HTR-8/SVneo (cell line): ENCODE measurements at places on chromosomes 6 and 20.

GRCh38 chr6:90413867-90414266 is 117.2 kb upstream of the BACH2 start:
- DNase-seq, result no peak

- DNase-seq, result no peak
Observed at GRCh38 chr6:74657931-74658330, 547.9 kb downstream of the COL12A1 start.

- DNase-seq, result peak; percentile 19
Observed at GRCh38 chr6:5670811-5671561, 335.7 kb downstream of the NRN1 start.

DNA sequence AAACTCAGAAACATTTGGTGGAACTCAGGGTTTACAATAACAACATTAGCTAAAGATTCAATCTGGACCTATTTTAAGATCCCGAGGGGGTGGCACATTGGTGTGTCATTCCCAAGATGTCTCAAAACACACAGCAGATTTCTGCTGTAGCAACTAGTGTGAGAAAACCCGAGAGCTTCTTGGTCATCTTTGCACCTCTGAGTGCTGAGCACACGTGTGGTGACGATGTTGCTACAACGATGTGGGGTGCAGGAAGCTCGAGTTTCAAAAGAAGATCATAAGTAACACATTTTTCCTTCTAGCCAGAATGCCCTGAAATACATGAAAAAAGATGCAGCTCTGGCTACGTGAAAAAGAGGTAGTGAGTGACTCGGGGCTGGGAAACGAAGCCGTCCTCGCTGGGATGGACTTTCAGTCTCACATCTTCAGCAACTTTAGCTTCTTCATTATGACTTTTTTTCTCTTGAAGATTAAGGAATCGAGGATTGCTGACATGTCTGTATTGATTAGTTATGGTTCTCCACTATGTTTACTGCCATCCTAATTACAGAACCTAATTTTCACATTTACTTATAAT is 1.5 kb downstream of the RAMACL start:
- DNase-seq, result no peak

DNA sequence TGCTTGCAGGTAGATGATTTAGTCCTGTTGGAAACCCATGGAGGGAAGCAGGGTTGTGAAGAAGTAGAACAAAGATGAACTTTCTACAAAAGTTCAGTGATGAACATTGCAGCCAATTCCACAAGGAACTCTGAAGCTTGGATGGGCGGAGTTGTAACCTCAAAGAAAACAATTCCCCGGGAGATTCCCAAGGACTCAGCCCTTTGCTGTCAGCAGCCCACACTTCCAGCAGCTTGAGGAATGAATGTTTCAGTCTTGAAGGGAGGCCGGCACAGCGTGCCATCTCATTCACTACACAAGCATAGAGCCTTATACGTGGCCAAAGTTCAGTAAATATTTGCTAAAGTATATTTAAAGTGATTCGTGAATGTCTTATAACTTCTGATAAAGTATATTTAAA is 269.4 kb downstream of the NKAIN2 start:
- no peak for DNase-seq

DNA sequence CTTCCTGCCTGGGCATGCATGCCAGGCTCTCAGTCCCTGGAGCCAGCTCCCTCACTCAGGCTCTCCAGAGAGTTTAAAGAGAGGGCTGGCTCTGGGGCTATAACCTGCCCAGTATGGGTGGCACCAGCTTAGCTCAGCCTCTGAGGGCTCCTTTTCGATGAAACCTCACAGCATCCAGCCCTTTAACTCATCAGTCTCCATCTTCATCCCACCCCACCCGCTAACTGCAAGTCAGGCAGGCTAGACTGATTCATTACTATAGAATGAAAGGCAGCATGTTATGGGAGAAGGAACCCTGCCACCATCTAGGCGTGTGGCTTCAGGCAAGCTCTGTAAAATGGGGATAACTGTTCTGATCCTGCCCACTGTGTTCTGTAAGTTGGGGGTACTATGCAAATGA is 53.5 kb downstream of the RAB44 start:
- DNase-seq, result no peak

- no peak for DNase-seq
Observed at GRCh38 chr20:5691918-5692618, 58.1 kb upstream of the SHLD1 start.

DNA sequence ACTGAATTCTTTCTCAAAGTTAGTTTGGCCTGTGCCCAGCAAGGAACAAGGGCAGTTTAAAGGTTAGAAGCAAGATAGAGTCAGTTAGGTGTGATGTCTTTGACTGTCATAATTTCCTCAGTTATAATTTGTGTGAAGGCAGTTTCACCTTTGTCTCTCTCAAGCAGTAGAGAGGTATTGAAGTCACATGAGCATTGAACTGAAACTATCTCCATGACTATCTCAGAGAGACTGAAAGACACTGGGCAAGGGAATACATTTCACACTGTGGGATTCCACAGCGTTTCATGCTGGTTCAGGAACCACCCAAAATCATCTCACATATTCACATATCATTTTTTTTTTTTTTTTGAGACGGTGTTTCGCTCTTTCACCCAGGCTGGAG is 366.1 kb downstream of the PREX1 start:
- no peak for DNase-seq

DNA sequence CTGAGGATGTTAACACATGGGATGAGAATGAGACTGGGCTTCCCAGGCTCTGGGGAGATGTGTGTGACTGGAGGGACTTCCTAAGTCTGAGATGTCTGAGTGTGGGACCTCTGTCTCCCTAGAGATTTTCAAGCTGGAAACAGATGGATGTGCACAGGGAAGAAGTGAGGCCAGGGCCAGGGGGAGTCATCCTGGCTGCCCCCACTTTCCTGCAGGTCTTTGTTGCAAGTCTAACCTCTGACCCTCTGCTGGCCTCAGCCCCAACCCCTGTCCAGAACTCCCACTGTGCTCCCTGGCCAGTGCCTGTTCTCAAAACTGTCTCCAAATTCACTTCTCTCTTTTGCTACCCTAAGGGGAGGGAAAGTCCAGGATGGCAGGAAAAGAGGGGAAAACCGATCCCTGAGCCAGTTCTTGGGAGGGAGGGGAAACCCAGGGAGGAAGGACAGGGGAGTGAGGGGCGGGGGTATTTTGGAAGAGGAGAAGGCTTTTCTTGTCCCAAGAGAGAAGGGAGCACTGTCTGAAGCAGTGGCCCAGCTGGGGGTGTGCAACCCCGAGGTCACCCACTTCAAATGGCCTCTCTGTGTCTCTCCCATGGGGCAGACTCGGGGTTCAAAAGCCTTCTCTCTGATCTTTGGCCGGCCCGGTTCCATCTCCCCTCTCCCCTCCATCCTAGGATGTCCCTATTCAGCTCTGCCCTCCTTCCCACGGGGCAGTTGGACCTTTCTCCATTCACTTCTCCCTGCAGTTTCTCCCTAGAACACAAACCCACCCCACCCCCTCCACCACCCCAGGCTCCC is 3.1 kb downstream of the PPP1R18 start:
- DNase-seq, result no peak

GRCh38 chr6:11430036-11430435 is 107.5 kb upstream of the TMEM170B start:
- no peak for DNase-seq

DNA sequence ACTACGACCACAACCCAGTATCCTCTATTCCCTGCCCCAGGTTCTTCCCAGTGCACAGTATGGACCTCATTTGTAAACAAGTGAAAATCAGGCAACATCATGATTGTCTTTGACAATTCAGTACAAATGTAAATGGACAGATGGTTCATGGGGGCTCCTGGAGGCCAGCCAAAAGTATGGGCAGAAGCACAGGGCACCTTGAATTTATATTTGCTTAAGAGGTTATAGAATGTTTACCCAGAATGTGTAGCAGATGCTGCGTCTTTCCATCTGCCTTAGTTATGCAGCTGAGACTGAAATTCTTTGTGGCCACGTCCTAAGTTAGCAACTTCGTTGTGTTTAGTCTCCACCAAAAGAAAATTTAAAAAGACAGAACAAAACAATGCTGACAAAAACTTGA is 559.6 kb upstream of the NRSN1 start:
- DNase-seq, result no peak

DNA sequence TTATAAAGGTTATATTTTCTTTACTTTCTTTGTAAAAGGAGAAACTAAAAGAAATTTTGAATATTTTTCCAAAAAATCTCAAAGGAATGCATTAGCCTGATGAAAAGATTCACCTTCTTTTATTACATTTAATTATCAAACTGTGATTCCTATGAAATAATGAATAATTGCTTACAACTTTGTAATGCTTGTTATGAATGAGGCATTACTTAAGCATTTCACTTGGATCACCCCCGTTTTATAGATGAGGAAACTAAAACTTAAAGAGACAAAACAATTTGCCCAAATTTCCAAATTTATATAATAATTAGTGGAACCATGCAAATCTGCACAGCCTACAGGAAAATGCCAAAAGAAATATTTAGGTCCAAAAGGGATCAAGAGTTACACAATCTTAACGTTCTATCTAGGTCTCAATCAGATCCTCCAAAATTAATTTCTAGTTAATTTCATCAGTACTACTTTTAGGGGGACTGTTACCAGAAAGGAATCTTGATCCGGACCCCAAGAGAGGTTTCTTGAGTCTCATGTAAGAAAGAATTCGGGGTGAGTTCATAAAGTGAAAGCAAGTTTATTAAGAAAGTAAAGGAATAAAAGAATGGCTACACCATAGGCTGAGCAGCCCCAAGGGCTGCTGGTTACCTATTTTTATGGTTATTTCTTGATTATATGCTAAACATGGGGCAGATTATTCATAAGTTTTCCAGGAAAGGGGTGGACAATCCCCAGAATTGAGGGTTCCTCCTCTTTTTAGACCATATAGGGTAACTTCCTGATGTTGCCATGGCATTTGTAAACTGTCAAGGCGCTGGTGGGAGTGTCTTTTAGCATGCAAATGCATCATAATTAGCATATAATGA is 288.0 kb downstream of the ADGB start:
- no peak for DNase-seq

DNA sequence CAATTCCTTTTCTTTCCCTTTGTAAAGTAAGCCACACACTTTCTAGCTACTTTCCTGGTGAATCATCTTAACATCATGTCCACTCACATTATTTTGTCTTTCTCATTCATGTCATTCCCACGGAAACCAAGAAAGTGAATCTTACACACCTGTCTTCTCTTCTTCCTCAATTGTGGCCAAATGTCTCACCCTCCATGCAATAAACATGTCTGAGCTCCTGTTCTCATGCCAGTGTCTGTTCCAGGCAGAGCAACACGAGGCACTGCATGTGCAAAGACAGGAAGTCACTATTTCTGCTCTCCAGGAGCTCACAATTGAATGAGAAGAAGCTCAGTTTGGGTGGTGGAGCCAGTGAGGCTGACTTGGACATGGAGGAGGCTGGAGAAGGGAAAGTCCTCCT is 29.0 kb upstream of the TMEM244 start:
- no peak for DNase-seq

- peak; percentile 98 for DNase-seq
Observed at GRCh38 chr20:38217791-38218565, 42.6 kb downstream of the KIAA1755 start.

GRCh38 chr20:3705970-3706739 is 6.2 kb downstream of the SIGLEC1 start:
- DNase-seq, result no peak

DNA sequence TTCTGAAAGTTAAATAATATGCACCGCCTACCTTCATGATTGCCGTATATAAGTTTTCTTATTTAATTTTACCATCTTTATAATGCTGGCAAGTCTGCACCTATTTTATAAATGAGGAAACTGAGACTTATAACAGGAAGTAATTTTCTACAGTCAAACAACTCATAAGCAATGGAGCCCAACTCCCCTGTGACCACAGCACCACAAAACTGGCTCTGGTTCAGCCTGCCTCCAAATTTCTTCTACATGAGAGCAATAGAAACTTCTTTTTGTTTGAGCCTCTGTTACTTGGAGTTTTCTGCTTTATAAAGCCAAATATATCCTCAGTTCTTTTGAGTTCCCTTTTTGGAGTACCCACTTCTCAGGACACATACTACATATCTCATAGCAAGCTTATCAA is 131.1 kb upstream of the HSF2 start:
- DNase-seq, result no peak

DNA sequence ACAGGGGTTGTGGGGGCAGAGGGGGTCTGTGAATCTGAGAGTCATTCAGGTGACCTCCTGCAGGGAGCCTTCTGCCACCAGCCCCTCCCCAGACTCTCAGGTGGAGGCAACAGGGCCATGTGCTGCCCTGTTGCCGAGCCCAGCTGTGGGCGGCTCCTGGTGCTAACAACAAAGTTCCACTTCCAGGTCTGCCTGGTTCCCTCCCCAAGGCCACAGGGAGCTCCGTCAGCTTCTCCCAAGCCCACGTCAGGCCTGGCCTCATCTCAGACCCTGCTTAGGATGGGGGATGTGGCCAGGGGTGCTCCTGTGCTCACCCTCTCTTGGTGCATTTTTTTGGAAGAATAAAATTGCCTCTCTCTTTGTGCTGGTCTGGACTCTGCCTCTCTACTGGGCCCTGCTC is 10.7 kb downstream of the GTSF1L start:
- no peak for DNase-seq

- no peak for DNase-seq
Observed at GRCh38 chr6:170063431-170063830, 227.4 kb downstream of the DLL1 start.
